ENCODE measurements at places on chromosomes 12 and 14.
A peak's percentile ranks its signal among the peaks of the same experiment; 100 is the strongest.

DNA sequence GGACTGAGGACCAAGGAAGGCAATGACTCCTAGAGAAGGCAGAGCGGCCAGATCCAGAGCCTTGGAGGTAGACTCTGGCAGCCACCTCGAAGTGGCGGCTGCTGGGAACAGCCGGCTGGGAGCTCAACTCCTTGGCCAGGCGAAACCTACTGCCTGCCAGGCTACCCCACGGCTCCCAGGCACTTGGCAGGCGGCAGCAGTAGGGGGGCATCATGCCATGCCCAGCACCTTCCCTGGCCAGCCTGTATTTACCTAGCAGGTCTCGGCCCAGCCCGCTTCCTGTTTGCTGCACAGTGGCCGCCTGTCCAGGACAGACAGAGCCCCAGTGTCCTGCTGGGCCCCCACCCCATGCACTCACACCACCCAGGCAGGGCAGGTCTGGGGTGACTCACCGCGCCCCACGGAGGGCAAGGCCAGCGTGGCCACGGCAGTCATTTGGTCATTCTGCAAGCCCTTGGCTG is 10.2 kb downstream of the TRPV4 start:
- H3K27me3 ChIP-seq: peaks cover 7% of the 10 kb centered on the region
- DNase-seq: no peak
- H3K4me3 ChIP-seq: no peak overlapping the region
- H3K4me1 ChIP-seq: no peaks in the 10 kb centered on the region
- no peaks in the 10 kb centered on the region for H3K36me3 ChIP-seq

DNA sequence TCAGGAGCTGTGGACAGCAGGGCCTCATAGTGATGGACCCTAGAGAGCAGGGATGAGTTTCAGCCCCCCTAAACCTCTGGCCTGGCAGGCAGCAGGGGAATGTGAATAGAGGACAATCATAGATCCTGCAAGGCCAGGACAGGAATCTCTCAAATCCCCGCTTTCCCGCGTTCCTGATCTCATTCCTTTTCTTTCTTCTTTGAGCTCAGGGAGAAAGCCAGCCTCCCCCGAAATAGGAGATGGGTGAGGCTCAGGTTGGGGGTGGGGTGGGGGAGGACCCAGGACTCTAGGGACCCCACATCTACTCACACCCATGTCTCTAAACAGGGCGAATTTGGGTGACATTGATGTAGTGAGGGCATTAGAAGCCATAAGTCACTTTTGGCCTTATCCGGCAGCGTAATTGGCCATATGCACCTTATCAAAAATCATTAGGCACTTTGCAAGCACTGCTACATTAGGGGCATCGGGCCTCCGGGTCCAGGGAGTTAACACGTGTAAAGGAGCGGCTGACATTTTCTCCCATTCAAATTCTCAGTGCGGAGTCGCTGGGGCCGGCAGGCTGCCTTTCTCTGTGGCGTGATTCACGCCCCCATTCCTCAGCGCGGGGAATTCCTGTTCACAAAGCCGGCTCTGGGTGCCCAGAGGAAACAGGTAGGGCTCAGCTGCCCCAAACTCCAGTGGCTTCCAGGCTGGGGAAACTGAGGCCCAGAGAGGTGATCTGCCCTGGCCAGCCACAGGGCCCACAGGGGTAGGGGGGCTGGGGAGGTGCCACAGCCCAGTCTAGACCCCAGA is 1.5 kb downstream of the LHX5 start:
- no peak for DNase-seq
- H3K4me3 ChIP-seq: no peak overlapping the region
- no peak overlapping the region for H3K27ac ChIP-seq
- no peaks in the 10 kb centered on the region for H3K4me1 ChIP-seq

DNA sequence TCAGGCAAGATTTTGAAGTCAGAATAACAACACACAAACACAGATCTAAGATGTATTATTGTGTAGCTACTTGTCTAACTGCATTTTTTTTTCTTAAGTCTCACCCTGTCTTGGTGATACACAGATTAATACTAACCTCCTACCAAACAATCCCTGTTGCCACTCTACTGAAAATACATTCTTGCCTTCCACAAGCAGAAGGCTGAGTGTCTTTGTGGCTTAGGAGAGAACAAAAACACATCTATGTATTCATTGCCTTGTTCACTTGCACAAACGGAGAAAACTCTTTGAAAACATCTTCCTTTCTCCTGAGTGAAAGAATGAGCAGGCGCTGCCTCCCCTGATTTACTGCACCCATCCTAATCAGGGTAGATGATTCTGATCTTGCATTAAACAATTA is 642.2 kb downstream of the DIO2 start:
- H3K27ac ChIP-seq: no peak overlapping the region
- no peaks in the 10 kb centered on the region for H3K36me3 ChIP-seq
- no peak for DNase-seq
- no peaks in the 10 kb centered on the region for H3K27me3 ChIP-seq

DNA sequence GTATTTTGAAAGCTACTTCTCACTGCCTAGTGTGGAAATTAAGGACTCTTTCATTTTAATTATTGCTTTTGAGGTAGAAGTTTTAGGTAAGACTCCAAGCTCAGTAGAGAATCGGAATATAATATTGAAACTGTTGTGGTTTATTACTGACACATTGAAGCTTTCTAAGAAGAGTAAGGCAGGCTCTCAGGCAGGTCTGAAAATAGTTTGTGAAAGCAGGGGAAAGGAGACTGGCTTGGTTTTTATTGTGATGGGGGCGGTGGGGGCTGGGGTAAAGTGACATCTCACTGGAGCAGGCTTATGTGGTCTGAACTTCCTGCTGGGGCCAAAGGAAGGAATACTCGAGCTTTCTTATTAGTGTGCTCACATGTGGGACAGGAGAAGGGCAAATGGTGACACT is 79.5 kb downstream of the OTOGL start:
- no peaks in the 10 kb centered on the region for H3K36me3 ChIP-seq
- no peak overlapping the region for H3K27ac ChIP-seq
- DNase-seq: no peak

GRCh38 chr12:11877102-11877826 is 193.5 kb upstream of the BCL2L14 start:
- H3K27ac ChIP-seq: peak overlapping the region; percentile 97
- no peaks in the 10 kb centered on the region for H3K27me3 ChIP-seq
- no peak overlapping the region for H3K4me3 ChIP-seq
- peak; percentile 52 for DNase-seq
- peaks cover 71% of the 10 kb centered on the region for H3K36me3 ChIP-seq
- peaks cover 66% of the 10 kb centered on the region for H3K4me1 ChIP-seq

- no peaks in the 10 kb centered on the region for H3K27me3 ChIP-seq
- H3K4me3 ChIP-seq: no peak overlapping the region
- DNase-seq: no peak
- peaks cover 78% of the 10 kb centered on the region for H3K36me3 ChIP-seq
- H3K4me1 ChIP-seq: peaks cover 25% of the 10 kb centered on the region
These were observed 4.3 kb downstream of the PRKAB1 start for GRCh38 chr12:119672194-119672593.

- peaks cover 22% of the 10 kb centered on the region for H3K4me1 ChIP-seq
- no peaks in the 10 kb centered on the region for H3K27me3 ChIP-seq
- DNase-seq: no peak
These were observed 426.4 kb downstream of the PCNX1 start for GRCh38 chr14:71333705-71334104.

DNA sequence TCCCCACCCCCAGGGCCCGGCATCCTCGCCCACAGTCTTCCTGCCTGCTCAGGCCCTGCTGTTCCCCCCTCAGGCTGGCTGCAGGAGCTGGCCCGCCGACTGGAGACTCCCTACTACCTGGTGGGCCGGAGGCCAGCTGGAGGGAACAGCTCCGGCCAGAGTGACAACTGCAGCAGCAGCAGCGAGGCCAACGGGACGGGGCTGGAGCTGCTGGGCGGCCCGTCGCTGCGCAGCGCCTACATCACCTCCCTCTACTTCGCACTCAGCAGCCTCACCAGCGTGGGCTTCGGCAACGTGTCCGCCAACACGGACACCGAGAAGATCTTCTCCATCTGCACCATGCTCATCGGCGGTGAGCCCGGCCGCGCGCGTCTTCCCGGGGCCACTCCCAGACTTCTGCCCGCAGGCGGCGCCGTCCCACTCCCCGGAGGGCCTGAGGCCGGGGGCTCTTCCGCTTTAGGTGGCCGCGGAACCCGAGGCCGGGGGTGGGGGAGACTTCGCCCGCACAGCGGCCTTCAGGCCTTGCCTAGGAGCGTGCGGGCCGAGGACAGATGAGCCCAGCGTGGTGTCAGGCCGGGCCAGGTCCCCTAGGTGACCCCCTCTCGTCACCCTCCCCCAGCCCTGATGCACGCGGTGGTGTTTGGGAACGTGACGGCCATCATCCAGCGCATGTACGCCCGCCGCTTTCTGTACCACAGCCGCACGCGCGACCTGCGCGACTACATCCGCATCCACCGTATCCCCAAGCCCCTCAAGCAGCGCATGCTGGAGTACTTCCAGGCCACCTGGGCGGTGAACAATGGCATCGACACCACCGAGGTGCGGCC is 10.2 kb downstream of the KCNH3 start:
- no peak for DNase-seq
- no peak overlapping the region for H3K4me3 ChIP-seq
- H3K4me1 ChIP-seq: no peaks in the 10 kb centered on the region
- H3K27ac ChIP-seq: no peak overlapping the region
- H3K36me3 ChIP-seq: no peaks in the 10 kb centered on the region

GRCh38 chr12:101908395-101908794 is 31.0 kb downstream of the DRAM1 start:
- H3K27ac ChIP-seq: no peak overlapping the region
- no peaks in the 10 kb centered on the region for H3K36me3 ChIP-seq

DNA sequence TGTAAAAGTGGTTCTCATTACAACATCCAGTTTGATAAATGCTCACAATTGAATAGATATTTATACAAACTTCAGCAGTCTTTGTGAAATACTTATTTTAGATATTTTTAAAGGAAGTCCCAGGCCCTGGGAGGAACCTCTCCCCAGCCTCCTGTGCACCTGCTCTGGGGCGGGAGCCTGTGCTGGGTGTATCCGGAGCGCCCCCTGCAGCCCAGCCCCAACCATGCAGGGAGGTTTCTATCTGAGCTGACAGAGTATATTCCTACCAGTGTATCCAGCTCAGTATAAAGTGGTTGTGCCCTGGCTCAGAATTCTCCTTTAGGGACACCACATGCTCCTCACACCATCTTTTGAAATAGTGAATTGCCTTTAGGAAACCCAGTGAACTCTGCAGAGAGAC is 851.8 kb downstream of the TMEM121 start:
- H3K36me3 ChIP-seq: peaks cover 74% of the 10 kb centered on the region
- H3K27me3 ChIP-seq: no peaks in the 10 kb centered on the region
- H3K4me1 ChIP-seq: peaks cover 95% of the 10 kb centered on the region
- H3K27ac ChIP-seq: peak overlapping the region; percentile 65
- peak; percentile 74 for DNase-seq

DNA sequence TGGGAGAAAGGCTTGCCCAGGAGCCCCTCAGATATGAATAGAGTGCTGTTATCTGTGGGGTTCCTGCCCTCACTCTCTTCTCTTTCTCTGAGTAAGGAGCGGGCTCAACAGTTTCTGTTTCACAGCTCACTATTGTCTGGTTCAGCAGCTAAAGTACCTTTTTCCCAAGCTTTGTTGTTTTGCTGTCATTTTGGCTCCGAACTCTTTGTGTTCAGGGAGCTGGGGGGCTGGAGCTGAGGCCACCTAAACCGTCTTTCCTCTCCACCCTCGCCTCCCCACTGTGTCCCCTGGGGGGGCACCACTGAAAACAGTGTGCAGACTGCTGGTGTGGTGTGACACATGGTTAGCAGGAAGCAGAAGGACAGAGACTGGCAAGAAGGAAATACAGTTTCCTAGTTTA is 51.4 kb downstream of the FBXW8 start:
- H3K4me1 ChIP-seq: peaks cover 43% of the 10 kb centered on the region
- H3K27ac ChIP-seq: peak overlapping the region; percentile 50
- peaks cover 6% of the 10 kb centered on the region for H3K36me3 ChIP-seq
- H3K4me3 ChIP-seq: no peak overlapping the region

DNA sequence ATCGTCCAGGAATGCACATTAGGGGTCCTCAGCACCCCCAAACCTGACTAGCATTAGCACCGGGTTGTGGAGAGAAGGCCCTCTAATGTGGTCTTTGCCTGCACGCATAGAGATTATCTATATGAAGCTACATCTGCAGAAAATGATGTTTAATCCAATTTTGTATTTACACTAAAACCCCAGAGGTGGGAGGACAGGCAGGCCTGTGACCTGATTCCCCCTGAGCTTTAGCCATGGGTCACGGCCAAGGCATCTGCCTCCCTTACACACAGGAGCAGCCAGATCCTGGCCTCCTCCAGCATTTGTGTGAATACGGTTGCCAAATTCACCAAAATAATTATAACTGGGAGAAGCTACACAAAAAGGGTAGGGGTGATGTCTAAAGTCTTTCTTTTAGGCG is 7.0 kb downstream of the APOLD1 start:
- no peak for DNase-seq
- no peaks in the 10 kb centered on the region for H3K36me3 ChIP-seq
- H3K4me3 ChIP-seq: no peak overlapping the region
- no peaks in the 10 kb centered on the region for H3K27me3 ChIP-seq
- peaks cover 13% of the 10 kb centered on the region for H3K4me1 ChIP-seq

- DNase-seq: no peak
- H3K27me3 ChIP-seq: no peaks in the 10 kb centered on the region
- H3K27ac ChIP-seq: no peak overlapping the region
- H3K4me1 ChIP-seq: no peaks in the 10 kb centered on the region
- H3K4me3 ChIP-seq: no peak overlapping the region
These were observed 113.6 kb upstream of the EEA1 start for GRCh38 chr12:93042684-93043083.

GRCh38 chr14:97832776-97833175 is 1035.6 kb downstream of the VRK1 start:
- no peaks in the 10 kb centered on the region for H3K36me3 ChIP-seq
- H3K4me3 ChIP-seq: no peak overlapping the region
- DNase-seq: no peak
- no peaks in the 10 kb centered on the region for H3K4me1 ChIP-seq

DNA sequence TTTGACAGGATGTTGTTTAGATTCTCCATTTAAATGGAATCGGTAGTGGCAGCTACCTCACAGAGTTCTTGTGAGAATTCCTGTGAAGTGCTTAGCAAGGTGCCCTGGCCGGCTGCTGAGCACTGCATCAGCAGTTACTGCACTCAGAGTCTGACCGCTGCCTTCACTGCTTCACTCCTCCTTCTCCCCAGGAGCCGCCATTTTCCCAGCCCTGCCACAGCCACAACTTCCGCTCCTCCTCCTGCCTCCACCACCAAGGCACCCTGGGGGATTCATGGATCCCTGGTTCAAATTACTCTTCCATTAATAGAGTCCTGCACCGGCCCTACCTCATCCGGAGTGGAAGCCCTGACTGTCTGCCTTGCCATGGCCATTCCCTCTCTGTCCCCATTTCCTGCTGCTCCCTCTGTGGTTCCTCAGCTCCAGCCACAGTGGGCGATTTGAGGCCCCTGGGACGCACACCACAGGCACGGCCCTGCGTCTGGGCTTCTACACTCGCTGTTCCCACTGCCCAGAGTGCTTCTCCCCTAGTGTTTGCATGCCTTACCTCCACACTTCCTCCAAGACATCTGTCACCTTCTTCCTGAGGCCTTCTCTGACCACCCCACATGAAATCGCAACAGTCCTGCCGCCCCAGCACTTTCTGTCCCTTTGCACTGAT is 210.3 kb downstream of the IPO8 start:
- no peaks in the 10 kb centered on the region for H3K4me1 ChIP-seq
- H3K36me3 ChIP-seq: no peaks in the 10 kb centered on the region
- no peak for DNase-seq

- H3K4me3 ChIP-seq: no peak overlapping the region
- DNase-seq: no peak
These were observed 576.2 kb downstream of the BCL11B start for GRCh38 chr14:98695809-98696208.

All from DND-41 (cell line).